A172 (cell line): ENCODE measurements at places on chromosomes 4 and X. TPM values are rescaled to one million over a fixed set of nuclear protein-coding genes. Genes with fewer than 3 reads are reported as not detected.

DNA sequence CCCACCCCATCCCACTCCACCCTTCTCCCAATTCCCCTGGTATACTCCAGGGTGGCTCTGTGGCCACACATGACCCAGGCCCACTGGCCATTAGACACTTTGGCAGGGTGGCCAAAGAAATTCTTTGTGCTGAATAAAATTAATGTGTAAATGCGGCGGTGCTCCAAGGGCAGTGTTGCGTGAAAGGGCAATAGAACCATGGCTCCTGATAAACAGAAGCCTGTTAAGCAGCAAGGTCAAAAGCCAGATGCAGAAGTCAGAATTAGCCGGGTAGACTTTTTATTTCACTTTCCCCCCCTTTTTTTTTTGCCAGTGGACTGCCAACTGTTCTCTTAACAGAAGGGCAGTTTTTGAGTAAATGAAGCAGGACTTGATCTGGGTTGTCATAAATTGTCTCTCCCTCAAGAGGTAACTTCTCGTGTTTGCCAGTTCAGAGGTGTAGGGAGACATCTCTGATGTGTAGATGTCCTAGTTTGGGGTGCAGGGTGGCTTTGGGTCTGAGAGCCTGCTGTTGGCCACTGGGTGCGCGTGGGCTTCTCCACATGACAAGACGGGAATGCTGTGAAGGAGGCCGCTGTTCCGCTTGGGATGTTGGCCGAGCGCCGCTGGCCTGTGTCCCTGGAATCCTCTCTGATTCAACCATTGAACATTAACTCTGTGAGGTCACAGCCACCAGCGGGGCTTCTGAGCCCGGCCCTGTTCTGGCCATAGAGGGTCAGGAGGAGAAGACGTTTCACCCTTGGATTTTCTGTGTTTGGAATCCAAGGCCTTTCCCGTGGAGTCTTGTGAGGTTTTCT lies 139.5 kb downstream of the TBL1X start:
- DNase-seq, result no peak

DNA sequence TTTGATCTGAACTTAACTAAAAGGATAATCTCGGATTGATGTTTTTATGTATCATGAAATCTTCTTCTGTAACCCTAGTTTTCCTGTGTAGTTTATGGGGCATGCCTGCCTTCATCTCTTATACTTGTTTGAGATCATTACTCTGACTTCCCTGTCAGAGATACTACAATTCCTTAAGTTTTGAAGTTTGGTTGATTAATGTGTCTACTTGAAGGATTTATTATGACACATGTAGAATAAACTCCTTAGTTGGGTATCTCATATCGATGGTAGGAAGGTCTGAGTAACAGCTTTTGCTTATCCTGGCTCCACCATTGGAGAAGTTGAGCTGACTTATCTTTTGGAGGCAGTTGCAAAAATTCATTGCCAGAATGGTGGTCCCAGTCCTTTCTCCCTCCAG lies 46.7 kb downstream of the WWC2 start:
- no peak for DNase-seq

DNA sequence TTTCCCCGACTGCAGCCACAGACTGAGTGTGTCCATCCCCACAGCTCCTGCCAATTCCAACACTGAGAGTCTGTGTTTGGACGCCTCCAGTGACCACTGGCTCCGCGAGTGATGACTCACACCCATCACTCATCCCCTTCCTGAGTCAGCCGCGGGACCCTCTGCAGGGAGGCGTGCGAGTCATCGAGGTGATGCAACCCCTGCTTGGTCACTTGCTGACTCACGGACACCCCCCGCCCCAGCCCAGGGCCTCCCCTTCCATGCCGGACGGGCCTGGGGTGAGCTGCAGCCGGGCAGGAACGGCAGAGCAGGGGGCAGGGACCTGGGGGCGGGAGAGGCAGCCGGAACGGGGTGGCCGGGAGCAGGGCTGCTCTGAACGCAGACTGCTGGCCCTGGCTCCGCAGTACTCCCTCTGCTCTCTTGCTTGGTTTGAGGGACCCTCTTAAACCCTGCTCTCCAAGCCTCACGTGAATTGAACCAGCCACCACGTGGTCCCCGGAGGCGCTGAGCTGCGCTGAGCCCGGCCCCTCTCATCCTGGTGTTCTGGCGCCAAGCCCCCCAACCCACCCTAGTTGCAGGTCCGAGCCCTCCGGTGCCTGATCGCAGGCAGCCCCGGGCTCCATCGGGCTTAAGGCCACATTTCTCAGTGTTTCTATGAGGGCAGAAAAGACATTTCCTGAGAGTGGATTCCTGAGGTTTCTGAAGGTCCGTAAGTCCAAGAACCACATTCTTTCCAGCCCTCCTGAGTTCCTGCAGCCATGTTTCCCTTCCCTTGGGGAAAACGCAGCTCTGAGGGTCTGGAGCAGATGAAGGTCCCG lies 32.4 kb downstream of the FGFRL1 start:
- DNase-seq, result peak; percentile 99

- no peak for DNase-seq
These were observed 187.8 kb downstream of the CCNG2 start for GRCh38 chr4:77344784-77345183.

GRCh38 chrX:130556951-130557350 lies 155.2 kb downstream of the RBMX2 start:
- DNase-seq, result no peak

DNA sequence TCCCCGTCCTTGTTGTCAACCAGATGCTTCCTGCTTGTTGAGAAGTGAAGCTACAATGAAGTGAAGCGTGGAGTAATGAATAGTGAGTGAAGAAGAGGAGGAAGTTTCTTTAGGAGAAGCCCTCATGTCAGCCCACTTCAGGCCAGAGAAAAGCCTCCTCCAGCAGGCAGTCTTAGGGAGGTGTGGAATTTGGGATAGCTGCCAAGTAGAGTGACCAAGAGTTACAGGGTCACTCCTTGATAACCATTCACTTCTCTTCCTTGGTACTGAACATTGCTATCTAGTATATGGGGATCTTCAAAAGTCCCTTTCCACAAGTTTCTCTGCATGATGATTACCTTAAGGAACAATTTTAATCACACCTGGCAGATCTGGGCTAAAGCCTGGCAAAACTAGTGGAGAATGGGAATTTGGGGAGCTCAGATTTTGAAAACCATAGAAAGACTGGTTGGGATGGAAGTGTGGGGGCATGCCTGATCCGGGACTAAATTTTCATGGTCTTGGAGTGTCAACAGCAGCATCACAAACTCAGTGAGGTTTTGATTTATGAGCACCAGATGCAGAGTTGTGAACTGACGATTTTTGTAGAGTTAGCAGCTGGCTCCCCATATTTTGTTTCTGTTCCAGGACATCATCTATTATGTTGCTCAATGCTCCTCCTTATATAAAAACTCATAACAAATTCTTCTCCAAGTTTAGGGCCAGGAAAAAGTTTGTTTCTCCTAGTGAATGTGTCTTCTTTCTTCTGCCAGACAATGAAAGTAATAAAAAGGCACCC lies 53.1 kb downstream of the IGSF1 start:
- no peak for DNase-seq

DNA sequence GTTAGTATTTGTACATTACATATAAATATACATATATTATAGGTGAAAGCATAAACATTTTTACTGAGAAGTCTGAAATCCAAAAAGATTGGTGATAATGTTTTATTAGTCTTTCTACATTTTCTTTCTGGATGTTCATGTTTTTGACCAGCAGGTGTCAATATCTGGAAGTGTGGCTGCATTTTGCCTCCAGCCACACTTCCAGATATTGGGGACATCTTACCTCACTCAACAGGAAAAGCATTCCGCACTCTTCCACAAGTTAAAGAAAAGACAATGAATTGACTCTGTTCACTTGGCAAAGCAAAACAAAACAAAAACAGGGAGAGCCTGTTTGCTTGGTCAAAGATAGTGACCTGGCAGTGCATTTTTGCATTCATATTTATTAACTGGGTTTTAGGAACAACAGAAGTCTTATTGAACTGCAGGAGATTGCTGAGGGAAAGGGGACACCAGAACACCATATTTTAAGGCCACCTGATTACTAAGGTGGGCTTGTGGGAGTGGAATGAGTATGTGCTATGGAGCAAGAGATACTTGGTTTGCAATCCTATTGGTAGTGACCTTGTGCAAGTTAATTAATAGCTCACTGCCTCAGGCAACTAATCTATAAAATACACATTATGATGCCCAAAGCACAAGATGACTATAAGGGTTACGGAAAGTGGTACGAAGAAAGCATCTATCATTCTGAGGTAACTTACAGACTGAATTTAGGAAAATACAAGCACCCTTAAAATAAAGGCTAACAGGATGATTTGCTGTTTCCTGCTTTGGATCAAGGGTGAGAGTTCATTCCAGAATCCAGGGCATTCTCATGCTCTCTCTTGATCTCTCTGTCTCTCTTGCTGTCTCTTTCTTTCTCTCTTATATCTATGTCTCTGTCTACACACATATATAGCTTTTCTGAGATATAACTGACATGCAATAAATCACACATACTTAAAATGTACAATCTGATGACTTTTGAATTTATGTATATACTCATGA lies 389.9 kb upstream of the EMCN start:
- peak; percentile 5 for DNase-seq

DNA sequence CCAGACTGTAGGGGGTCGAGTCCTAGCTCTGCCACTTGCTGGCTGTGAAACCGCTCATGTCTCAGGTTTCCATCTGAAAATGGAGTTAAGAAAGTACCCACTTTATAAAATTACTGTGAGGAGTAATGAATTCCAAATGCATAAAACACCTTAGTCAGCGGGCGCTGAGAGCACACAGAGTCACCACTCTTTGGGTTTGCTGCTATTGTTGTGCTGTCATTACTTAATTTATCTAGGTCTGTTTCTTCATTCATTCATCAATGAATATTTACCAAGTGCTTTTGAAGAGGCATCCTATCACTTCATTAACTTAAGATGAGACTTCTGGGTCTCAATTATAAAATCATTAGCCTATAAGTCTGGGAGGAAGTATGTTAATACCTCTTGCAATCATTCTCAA lies 317.3 kb downstream of the FBXW7 start:
- no peak for DNase-seq

DNA sequence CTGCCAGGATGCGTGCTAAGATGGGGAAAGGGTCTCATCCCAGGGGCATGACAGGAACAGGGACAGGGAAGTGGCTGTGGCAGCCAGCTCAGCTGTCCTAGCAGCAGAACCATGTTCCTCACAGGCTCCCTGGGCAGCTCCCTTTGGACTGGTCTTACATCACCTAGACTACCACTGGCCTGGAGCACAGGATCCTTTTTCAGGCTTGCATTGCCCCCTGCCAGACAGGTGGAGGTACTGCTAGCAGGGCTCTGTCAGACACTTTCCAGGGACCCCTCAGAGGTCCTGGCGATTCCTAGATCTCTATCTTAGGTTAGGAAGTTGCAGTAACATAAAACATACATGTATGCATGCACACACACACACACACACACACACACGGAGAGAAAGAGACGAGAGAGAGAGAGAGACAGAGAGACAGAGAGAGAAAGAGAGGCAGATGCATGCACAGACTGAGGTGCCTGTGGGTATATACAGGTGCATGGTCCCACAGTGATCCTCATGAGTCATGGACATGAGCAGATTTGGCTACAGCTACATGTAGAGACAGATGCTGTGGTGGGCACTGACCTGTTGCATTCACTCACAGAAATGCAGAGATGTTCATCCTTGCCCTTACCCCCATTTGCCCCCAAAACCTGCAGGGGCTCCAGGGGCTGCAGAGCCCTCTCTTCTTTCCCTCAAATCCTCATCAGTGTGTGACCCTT lies 63.6 kb downstream of the STARD8 start:
- peak; percentile 42 for DNase-seq

MGST2 gene
- 21.2 and 23.5 TPM in 2 replicates for total RNA-seq

CHIC2 gene
- 37.9 and 53.5 TPM in 2 replicates for total RNA-seq

RADX gene
- total RNA-seq, result not detected in 2 replicates

P2RY8 gene
- total RNA-seq, result not detected in 2 replicates

FRG2 gene
- total RNA-seq, result not detected in 2 replicates
